ENCODE measurements at places on chromosomes 13 and 19.

- no peak for DNase-seq
Measured at GRCh38 chr19:58335630-58336029, 8.8 kb downstream of the ZSCAN22 start.

- DNase-seq = no peak
Measured at GRCh38 chr13:74569251-74569650, 435.0 kb upstream of the KLF12 start.

DNA sequence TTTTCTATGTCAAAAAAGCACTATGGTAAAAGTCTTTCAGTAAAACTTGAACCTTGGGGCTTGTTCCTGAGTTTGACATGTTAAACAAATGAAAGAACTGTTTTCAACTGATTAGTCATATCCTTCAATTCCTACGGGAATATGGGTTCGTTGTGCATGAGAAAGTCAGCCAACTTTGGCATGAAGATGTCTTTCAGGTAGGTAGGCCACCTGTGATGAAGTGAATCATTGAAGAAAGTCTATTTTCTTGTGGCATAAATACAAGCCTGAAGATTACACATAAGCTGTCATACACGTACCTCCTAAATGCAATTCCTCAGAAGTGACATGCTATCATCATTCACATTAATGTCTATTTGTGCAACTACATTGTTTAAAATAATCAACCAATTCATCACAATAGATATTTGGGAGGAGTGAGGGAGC lies 513.0 kb downstream of the IRS2 start:
- no peak for DNase-seq

- no peak for DNase-seq
Measured at GRCh38 chr13:51343475-51343874, 4.0 kb downstream of the SERPINE3 start.

GRCh38 chr13:44474122-44474910 lies 100.7 kb downstream of the SERP2 start:
- no peak for DNase-seq

DNA sequence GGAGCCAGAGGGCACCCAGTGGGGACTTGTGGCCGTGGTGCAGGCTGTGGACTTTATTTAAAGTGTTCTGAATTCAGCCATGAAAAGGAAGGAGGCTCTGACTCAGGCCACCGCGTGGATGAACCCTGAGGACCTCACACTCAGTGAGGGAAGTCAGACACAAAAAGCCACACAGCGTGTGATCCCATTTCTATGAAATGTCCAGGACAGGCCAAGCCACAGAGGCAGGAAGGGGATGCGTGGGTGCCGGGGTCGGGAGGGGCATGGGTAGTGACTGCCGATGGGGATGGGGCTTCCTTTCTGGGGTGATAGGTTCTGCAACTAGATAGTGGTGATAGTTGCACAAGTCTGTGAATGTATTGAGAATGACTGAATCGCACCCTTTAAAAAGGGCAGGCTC lies 8.7 kb upstream of the ZBTB7A start:
- DNase-seq = no peak

DNA sequence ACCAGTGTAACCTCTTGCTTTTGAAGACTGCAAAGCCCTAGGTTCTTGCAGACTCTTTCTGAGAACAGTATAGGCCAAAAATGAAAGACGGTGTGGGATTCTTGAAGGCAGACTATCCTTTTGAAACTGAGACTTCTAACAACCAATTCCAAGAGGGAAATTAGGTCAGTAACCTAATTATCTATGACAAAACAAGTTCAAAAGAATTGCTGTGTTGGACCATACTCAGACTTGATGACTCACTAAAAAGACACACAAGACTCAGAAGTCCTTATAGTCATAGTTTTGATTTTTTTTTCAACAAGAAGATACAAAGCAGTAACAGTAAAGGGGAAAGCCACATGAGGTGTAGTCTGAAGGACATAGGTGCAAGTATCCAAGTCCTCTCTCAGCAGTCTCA lies 624.0 kb upstream of the GPC6 start:
- DNase-seq = no peak

GRCh38 chr19:39328046-39328705 lies 7.5 kb upstream of the LRFN1 start:
- peak; percentile 59 for DNase-seq

GRCh38 chr19:8609279-8610040 lies 1.1 kb downstream of the ADAMTS10 start:
- DNase-seq = no peak

- DNase-seq = no peak
Measured at GRCh38 chr13:24129914-24130774, 30.4 kb upstream of the SPATA13 start.

DNA sequence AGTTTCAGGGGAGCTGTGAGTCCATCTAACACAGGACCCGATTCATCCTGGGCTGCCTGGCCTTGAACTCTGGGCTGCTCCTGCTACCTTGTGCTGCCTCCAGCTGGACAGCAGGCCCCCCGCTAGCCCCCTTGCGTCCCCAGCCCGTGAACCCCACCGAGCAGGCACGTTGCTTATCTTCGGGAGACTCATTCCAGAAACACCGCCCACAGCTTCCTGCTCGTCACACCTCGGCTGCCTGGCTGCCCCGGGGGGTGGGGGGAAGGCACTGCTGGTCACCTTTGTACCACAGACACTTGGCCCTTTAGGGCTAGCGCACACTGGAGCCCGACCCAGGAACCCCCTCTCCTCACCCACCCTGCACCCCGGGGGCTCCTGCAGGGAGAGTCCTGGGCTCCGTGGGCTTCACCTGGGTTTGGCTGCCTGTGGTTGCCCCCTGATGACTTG lies 48.1 kb downstream of the CRTC1 start:
- no peak for DNase-seq

DNA sequence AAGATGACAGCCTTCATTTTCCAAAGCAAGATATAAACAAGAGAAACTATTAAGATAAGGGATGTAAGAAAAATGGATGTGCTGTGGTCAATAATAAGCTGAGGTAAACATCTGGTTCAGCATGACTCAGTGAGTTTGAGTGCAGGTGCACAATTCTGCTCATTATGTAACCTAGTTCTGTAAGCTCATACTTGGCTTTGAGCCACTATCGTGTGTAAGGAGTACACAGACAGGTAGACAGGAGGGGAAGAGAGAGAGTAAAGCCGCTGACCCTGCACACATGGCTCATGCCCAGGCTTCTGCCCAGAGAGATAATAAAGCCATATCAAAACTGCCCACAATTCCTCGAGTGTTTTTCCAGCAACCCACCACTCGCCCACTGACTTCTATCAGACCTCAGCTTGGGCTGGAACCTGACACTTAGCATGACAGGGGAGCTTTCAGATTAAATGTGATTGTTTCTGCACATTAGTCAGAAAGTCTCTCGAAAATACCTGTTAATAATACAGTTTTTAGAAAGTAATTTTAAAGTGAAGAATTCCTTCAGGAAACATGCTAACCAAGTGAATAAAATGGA lies 51.7 kb downstream of the ZNF91 start:
- no peak for DNase-seq

GRCh38 chr13:91148098-91148497 lies 199.4 kb upstream of the MIR17HG start:
- no peak for DNase-seq

DNA sequence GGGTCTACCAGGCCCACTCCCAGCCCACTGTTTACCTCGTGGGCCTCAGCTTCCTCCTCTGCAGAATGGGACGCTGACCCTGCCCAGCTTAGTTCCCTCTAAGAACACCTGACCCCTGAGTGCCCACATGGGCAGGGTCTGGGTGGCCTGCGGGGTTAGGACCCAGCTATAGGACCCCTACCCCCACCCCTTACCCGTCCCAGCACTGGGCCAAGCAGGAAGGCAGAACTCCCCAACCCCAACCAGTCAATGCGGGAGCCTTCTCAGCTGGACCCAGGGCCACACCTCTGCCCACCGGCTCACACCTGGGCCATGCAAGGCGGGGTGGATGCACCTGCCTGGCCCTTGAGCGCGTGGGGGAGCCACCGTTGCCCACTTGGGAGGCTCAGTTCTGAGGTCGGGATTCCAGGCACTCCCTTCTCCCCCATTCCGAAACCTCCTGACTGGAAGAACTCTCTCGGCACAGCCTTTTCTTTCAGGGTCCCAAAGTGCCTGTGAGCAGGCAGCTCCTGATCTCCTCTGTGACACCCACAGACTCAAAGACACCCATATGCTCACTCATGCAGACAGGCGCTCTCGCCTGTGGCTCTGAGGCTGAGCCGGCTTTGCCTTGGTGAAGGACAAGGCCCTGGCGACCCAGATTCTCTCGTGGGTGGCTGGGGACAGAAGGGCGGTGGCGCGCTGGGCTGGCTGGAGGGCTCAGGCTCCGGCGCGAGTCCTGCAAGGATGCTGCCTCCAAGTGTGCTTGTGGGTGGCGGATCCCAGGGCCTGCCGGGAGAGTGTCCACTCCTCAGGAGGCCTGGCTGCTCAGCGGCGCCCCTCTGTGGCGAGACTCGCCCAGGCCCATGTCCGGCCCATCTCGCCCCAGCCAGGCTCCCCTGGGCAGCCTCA lies 27.9 kb upstream of the PARP4 start:
- DNase-seq = no peak

Measured in T-helper 2 cell (primary cell).